ENCODE measurements at places on chromosomes 6 and 20.

GRCh38 chr6:158517581-158517980 lies 42.3 kb upstream of the TMEM181 start:
- no peak for DNase-seq

- peak; percentile 16 for DNase-seq
These were observed 117.8 kb downstream of the RTN4IP1 start for GRCh38 chr6:106511288-106512047.

GRCh38 chr20:1225783-1226654 lies at the start of gene RAD21L1:
RAD21L1 (plus strand) TSS chr20:1226044; CDS start chr20:1228454, 2,410 bp downstream.
- peak; percentile 30 for DNase-seq

- no peak for DNase-seq
These were observed 227.5 kb downstream of the ATXN1 start for GRCh38 chr6:16533721-16534136.

DNA sequence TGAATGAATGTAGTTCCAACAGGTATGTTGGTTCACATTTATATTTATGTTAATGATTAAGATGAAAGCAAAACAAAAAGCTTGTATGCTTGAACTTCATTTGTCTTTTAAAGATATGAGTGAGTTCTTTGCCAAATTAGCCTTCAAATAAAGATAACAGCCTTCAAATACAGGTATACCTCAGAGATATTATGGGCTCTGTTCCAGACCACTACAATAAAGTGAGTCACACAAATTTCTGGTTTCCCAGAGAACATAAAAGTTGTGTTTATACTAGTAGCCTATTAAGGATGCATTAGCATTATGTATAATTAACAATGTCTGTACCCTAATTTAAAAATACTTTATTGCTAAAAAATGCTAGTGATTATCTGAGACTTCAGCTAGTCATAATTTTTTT lies 245.3 kb upstream of the MAN1A1 start:
- no peak for DNase-seq

- peak; percentile 96 for DNase-seq
These were observed 1242.7 kb downstream of the EPHA7 start for GRCh38 chr6:92176666-92177065.

DNA sequence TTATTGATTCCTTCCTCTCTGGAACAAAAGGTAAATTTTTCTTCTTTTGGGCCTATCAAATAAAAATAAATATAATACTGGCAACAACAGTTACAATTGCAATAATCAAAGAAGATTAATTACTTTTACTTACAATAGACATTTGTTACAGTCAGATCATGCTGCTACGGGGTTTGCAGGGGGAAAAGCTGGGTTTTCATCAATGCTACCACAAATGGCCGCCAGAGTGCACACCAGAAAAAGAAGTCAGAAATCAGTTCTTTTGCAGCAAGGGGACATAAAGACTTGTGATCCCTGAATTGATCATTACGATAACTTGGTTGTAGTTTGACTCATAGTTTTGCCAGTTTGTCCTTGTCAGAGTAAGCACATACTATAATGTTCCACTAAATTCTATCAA lies 714.5 kb upstream of the EYS start:
- DNase-seq = no peak

DNA sequence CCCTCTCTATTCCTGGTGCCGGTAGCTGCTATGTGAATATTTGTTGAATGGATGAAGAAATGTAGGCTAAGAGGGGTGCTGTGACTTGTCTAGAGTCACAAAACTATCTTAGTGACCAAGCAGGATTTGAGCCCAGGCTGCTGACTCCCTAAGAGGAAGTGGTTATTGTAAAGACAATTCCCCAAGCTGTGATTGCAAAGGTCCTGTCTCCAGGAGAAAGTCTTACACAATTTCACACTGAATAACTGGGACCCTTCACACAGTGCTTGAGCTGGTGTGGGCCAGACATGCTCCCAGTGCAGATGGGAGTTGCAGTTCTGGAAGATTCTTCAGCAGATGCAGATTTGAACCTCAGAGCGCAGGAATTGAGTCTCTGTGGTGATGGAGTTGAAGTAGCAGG lies 38.1 kb downstream of the IYD start:
- DNase-seq = no peak

GRCh38 chr6:65071480-65071879 lies 635.5 kb downstream of the EYS start:
- DNase-seq = no peak

- no peak for DNase-seq
These were observed 851.0 kb upstream of the EPHA7 start for GRCh38 chr6:94270091-94270948.

- no peak for DNase-seq
These were observed 57.7 kb downstream of the PPP1R16B start for GRCh38 chr20:38863024-38863851.

GRCh38 chr6:67560068-67560467 lies 1075.0 kb upstream of the ADGRB3 start:
- no peak for DNase-seq

DNA sequence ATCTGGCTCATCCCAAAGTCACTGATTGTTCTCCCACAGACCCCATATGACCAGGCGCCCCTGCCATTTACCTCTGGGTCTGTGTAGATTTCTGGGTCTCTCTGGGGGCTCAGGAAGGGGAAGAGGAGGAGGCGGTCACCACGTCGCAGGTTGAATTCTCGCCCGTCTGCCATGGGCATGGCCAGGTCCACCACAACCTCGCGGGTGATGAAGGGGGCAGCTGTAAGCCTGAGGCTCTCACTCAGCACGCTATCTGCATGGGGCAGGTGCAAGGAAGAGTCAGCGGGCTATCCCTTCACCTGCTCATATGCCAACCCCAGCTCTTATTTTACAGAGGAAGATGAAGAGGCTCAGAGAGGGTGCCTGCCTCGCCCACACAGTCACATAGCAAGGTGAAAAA lies 30.5 kb upstream of the KCNB1 start:
- no peak for DNase-seq

DNA sequence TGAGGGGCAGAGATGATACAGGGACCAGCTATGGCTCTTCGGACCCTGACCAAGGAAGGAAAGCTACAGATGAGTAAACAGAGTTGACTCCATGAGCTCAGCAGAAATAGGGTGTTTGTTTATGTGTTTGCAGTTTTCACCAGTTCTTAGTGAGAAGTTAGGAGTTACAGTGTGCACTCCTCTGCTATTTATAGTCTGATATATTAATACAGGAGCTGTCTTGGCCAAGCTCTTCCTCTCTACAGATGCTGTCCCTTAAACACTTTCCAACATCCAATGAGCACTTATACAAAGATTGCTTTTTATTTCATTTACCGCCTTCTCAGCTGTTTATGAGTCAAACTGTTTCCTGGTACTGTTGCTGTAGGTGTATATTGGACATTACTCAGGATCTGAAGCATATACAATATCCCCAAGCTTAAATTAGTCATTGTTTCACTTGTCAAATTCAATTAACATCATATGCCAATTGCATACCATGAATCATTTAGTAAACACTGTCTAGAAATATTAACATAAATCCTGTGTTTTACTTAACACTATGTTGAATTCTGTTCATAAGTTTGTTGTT lies 618.0 kb downstream of the PRKN start:
- peak; percentile 50 for DNase-seq

DNA sequence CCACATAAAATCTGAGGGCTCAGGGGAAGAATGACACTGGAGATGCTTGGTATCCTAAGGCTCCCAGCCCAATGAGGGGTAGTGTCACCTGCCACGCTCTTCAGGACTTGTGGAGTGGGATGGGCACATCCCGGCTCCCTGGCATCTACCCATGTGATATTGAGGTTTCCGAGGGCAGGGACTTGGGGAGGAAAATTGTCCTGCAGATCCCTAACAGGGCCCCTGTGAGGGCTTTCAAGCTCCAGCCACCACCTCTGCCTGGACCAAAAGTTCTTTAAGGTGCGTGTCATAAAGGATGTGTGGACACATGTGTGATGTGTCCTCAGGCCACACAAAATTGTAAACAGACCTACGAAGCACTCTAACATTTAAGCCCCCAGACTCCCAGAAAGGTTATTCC lies 2.5 kb downstream of the SCML4 start:
- DNase-seq = no peak

All from muscle of leg (tissue), 16 donors.